ENCODE measurements at places on chromosomes 3 and 15.

DNA sequence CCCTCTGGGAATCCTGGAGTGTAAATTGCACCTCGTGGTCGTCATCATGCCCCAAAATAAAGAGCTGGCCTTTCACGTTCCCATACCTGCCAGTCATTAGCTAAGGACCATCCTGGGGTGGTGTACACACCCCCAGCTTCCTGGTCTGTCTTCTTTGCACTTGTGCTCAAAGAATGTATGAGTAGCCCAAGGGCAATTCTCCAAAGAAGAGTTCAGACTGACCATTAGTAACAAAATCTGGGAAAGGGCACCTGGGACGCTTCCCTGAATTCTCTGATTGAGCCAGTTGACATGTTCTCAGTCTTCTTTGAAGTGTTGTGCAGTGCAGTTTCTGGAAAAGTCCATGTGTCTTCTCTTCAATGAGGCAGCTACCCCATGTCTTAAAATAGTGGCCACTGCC is 34.8 kb downstream of the FAM3D start:
- no peak for DNase-seq

DNA sequence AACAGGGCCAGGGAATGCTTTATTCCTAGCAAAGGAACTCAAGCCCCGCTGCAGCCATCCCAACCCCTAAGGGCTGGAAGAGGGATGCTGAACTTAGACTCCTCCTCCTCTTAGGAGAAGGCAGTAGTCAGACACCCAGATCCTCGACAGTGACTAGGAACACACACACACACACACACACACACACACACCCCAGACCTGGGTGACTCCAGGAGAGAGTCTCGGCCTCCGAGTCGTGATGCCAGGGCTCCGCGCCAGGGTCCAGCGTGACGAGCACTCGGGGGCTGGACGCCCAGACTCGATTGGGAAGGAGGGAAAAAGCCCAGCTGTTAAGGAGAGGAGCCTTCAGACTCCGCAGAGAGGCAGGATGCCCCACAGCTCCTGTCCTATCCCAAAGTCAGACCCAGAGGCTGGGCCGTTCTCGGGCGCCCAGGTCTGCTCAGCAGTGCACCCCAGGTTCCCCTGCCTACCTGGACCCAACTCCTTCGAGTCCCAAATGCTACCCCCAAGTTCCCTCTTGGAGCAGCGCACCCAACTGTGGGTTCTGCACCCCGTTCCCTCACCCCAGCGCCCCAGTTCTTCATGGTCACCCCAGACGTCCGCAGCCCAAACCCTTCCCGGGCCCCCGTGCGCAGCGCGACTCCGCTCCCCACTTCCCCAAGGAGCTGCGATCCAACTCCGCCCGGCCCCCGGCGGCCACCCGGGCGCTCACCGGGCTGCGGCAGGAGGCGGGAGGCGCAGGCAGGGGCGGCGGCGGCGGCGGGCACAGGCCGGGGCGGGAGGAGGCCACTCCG is 421 bp downstream of the BMF start:
- no peak for DNase-seq

- no peak for DNase-seq
These were observed 234.8 kb downstream of the NR2F2 start for GRCh38 chr15:96565266-96565665.

DNA sequence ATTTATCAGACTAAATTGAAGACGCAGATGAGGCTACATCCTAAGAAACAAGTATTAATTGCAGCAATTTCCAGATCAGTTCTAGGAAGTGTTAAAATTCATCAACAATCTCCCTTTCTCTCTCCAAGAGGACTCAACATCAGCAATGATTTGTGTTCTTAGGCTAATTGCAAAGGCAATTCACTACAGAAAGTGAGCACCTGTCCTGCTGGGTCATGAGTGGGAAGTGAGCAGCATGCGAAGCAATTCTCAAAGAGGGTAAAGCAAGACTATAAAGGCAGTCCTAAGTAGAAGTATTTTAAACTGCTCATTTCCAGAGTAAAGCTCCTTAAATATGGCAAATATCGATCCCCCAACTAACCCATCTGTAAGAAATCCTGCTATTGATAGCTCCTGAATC is 1191.0 kb upstream of the ALCAM start:
- DNase-seq, result no peak

DNA sequence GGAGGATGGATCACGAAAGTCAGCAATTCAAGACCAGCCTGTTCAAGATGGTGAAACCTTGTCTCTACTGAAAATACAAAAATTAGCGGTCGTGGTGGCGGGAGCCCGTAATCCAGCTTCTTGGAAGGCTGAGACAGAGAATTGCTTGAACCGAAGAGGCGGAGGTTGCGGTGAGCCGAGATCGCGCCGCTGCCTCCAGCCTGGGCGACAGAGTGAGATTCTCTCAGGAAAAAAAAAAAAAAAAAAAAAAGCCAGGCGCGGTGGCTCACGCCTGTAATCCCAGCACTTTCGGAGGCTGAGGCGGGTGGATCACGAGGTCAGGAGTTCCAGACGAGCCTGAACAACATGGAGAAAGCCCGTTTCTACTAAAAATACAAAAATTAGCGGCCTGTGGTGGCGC is 5.0 kb downstream of the EAF2 start:
- DNase-seq, result no peak

GRCh38 chr3:183210862-183211341 is 42.2 kb upstream of the B3GNT5 start:
- DNase-seq, result no peak

DNA sequence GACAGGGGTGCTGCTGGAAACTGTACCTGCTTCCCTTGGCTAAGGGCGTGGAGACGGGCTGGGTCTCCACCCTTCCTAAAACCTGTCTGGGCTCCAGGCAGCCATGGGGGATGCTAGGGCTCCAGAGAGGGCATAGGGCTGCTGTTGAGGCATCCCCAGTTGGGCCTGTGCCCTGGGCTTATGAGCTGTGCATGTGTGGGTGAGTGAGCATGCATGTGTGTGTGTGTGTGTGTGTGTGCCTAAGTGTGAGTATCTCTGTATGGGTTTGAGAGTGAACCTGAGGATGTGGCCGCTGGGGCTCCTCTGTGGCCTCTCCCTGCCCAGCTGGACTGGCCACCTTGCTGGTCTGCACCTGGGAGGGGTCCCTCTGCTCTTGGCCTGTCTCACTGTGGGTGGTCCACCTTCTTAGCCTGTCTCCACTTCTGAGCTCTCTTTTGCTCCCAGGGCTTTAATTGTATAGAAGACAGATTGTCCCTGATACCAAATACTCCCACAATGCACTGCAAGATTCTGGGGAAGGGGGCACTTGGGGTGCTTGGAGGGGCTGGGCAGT is 11.9 kb upstream of the TMEM115 start:
- no peak for DNase-seq

DNA sequence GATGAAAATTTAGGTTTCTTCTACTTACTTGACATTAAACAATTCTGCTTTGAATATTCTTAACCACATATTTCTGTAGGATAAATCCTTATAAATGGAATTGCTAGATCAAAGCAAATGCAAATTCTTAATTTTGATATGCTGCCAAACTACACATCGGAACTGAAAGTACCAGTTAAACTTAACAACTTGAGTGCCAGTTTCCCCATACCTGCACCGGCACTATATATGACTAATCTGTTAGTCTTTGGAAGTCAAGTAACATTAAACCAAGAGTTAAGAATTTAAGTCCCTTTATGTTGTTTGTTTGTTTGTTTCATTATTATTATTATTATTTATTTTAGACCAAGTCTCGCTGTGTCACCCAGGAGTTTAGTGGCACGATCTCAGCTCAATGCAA is 103.9 kb upstream of the AKAP13 start:
- no peak for DNase-seq

DNA sequence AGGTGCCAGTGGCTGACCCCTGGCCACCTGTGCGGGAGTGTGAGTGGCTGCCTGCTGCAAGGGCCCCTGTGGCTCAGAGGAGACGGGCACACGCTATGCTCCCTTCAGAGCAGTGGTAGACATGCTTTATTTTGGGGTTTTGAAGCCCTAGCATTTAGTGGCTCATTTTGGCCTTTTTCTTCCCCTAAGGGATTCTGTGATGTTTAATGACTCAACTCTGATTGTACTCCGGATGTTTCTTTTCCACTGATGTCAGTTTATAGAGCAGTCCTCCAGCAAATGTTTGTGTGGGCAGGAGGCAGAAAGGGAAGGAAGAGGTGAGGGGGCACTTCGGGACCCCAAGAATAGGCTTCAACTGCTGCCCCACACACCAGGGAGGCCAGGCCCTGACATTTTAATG is 288.9 kb upstream of the C2CD4B start:
- no peak for DNase-seq

DNA sequence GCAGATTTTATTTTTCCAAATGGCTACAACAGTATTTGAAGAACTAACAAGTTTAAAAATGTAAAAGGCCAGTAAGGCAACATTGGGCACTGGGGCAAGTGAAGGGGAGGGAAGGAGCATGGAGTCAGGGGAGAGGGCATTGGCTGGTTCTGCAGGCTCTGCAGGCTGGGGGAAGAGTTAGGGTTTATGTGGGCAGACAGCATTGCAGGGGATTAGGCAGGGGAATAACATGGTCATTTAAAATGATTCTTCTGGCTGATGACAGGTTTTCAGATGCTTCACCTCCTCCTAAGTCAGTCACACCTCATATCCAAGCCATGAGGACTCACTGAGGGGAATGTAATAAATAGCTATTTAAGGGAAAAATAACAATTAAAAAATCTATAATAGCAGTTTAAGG is 52.6 kb downstream of the BTD start:
- no peak for DNase-seq

Data from stimulated activated CD8-positive, alpha-beta memory T cell treated with anti-CD3 and anti-CD28 coated beads, Interleukin-15, amount 100 ng/mL, for 4 hours (primary cell).